ENCODE measurements at places on chromosomes 11 and 22.

GRCh38 chr22:39214383-39215069 lies 30.3 kb downstream of the PDGFB start:
- peak; percentile 83 for DNase-seq

DNA sequence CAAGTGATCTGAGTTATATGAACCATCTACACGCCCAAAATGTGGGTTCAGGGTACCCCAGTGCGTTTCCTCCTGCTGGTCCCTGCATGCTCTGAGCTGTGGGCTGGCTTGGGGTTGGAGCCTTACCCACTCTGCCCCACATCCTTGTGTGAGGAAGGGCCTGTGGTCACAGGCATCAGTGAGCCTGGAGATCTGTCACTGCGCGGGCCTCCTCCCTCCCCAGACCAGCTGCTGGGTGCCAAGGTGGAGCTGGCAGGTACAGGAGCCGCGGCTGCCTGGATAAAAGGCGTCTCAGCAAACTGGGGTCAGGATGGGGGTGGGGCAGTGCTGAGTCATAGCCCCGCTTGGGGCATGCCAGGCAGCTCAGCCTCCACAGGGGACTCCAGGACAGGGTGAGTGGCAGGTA lies 17.9 kb downstream of the GNAZ start:
- no peak for DNase-seq

DNA sequence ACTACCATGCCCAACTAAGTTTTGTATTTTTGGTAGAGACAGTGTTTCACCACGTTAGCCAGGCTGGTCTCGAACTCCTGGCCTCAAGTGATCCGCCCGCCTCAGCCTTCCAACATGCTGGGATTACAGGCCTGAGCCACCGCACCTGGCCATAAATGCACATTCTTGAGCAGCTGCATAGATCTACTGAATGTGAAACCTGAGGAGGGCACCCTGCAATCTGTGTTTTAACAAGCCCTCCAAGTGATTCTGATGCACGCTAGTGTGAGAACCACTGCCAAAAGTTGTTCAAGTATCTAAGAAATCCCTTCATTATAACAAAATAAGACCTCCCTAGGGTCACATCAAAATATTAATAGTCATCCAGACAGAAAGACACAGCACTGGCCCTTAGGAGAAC lies 89.3 kb downstream of the RDX start:
- DNase-seq = no peak

- DNase-seq = no peak
These were observed 488.6 kb downstream of the METTL15 start for GRCh38 chr11:28596816-28597215.

DNA sequence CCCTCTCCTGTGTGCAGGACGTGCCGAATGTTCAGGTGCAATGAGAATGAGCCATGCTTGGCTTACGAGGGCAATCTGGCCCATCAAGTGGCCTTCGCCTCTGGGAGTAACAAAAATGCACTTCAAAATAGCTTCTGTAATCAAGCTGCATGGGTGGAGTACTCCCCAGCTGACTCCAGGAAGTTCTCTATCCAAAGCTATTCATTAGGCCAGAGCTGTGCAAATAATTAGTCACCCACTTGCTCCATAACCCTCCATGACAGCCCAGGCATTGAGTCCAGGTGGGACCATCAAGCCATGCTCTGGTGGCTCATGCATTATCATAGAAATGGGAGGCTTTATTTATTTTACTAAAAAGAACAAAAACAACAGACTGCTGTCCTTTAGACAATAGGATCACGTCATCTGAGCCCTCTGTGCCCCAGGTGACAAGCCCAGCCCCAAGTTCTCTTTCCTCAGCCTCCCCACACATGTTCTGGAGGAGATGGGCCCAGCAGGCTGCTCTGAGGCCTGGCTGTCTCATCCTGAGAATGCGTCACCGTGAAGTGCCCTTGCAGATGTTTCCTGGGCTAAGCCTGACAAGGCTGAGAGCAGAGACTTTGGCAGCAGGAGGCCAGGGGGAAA lies 244.7 kb downstream of the ETS1 start:
- peak; percentile 29 for DNase-seq

- DNase-seq = no peak
These were observed 89.0 kb downstream of the RELT start for GRCh38 chr11:73465023-73465675.

DNA sequence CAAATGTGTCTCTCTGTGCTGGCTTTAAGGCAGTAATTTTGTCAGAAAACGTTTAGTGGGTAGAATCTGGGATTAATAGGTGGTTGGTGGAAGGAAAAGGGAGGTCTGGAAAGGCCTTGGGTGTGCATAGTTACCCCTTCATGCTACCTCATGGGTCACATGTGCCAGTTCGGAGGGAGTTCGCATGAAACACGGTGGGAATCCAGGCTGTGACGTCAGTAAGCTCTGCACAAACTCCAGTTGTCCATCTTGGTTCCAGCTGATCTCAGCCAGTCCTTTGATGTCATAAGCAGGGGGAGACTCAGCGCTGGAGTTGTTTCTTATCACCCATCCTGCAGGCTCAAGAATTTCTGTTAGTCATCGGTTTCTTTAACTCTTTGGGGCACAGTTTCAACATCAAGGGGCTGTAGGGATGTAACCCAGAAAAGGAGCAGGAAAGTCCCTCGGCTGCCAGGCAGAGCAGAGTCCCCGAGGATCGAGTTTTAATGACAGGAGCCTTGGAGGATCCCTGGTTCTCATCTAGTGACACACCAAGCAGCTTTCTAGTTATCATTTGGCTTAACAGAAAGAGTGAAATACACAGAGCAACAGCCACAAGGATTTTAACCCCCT lies 28.9 kb downstream of the MOV10L1 start:
- peak; percentile 69 for DNase-seq

DNA sequence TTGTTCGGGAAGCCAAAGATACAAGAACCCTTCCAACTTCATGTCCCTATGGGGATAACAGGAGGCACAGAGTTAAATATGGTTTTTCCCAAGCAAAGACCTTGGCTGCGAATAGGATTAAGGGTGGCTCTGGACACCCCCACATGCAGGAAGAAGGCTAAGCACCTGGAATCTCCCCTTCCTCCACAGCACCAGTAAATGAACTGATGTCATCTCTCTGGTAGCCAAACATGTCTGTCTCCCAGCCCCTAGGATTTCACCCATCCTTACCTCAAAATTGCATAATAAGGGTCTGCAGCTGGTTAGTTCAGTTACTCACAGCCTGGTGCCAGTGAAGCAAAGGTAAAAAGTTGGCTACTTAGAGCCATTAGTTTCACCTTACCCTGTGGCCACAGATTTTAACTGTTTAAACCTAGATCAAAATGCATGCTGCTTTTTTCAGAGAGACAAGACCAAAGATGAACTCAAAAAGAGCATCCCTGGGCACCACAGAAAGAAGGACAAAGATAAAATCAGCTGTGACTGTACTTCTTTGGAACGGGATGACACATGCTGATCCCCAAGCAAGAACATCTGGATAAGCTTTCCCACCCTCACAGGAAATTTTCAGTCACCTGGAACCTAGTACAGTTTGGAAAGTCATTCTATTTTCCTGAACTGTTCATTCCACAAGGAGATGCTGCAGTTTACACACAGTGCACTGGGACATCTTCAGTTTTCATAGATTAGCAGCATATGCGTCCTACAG lies 77.2 kb upstream of the AKIP1 start:
- DNase-seq = peak; percentile 69

DNA sequence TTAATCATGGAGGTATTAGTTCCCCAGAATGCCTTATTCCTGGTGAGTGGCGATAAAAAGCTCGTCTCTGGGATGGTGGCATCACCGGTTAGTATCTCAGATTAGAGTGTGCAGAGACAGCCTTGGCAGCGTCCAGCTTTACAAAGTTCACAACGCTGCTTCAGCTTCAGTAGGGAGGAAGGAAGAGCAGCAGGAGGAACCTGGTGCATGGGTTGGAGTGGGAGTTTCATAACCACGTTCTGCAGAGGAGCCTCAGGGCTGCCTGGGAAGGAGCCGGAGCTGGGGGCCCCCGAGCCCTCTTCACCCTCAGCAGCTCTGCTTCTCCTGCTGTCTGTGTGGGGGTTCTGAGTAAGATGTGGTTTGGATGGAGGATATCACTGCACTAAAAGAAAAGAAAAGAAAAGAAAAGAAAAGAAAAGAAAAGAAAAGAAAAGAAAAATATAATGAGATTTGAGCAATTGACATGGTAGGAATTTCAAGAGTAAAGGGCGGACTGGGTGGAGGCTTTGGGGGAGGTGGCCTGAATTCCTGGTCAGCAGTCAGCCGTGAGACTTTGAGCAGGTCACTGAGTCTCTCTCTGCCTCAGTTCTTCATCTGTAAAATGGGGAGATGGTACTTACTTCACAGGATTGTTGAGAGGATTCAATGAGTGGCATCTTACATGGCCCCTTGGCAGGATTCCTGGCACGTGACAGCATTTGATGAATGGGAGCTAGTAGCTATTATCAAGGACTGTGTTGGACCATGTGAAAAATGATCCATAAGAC lies 6.5 kb downstream of the ASPHD2 start:
- DNase-seq = no peak

Measured in ELR (cell line).